ENCODE measurements at places on chromosomes 16 and 17.

- DNase-seq, result peak; percentile 84
Measured at GRCh38 chr17:72204742-72205141, 83.9 kb downstream of the SOX9 start.

DNA sequence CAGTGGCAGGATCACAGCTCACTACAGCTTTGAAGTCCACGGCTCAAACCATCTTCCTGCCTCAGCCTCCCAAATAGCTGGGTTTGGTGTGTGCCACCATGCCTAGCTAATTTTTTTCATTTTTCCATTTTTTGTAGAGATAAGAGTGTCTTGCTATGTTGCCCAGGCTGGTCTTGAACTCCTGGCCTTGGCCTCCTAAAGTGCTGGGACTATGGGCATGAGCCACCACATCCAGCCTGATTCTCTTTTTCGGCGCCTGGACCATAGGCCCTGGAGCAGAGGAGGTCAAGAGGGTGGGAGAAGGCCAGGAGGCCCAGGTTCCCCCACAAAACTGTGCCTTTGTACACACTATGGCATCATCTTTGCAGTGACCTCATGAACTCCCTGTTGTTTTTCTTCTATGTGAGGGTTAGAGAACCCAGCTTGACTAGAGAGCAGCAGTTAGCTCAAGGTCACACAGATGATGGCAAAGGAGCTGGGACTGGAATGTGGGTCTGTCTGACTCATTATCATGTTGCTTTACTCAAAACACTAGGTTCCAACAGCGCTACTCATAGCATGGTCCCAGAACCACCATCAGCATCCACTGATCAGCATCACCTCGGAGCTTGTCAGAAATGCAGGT, 16.3 kb downstream of the SCN4A start:
- DNase-seq, result no peak

DNA sequence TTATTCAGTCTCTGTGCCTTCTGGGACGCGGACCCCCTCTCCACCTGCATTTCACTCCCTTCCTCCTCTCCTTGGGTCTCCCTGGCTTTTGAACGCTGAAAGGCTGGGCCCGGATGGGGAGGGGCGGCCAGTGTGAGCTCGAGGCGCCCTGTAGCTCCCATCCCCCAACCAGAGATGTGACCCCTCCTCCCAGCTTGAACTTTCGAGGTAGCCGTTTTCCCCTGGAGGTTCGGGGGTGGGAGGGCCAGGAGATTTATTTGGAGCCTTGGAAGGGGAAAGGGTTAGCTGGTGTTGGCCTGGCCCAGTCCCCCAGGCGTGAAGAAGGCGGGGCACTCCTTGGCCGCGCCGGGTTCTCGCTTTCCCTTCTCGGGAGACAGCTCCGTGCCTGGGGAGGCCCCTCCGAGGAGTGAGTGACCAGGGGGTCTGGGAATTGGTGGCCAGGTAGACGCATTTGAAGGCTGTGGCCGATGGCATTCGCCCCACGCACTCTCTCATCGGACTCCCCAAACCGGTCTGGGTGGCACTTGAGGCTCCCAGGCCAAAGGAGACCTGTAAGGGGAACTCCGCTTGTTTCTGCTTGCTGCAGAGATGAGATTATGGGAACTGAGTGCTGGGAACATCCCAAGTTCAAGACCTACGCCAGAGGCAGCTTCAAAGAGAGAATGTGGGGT, 942 bp downstream of the LDAF1 start:
- peak; percentile 20 for DNase-seq

DNA sequence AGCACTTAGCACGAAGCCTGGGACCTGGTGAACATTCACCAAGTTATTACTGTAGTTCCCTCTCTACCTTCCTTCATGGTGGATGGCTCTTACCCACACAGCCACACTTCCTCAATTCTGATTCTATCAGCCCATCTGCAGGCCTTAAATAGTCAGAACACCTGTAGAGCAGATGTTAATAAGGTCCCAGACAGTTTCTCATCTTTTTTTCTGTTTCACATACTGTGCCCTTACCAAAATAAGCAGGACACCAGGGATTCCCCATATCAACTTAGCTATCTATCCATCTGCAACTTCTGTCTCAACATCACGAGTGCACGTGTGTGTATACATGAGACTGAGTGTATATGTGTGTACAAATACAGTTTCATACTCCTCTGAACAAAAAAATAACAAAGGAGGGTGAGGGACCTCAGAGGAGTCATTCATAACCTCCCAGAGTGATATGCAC, 2.8 kb downstream of the RECQL5 start:
- no peak for DNase-seq

- DNase-seq, result no peak
Measured at GRCh38 chr16:82753821-82754220, 127.1 kb downstream of the CDH13 start.

GRCh38 chr16:73521499-73521898, 473.6 kb upstream of the ZFHX3 start:
- no peak for DNase-seq

DNA sequence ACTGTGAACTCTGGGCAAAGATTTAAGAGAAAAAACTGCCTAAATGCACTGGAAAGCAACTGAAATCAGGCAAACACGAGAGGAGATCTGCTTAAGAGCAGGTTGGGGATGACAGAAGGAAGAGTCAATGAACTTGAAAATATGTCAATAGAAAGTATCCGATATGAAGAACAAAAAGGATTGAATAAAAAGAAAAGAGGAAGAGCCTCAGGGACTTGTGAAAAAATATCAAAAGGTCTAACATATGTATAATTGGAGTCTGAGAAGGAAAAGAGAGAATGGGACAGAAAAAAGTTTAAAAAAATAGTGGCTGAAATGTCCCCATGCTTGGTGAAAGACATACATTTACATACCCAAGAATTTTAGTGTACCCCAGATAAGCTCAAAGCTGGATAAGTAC, 195.5 kb downstream of the COPRS start:
- DNase-seq, result peak; percentile 8

- peak; percentile 97 for DNase-seq
Measured at GRCh38 chr17:1005361-1005946, 8.5 kb downstream of the TIMM22 start.

GRCh38 chr16:68356249-68356918, 45.6 kb downstream of the PRMT7 start:
- no peak for DNase-seq

DNA sequence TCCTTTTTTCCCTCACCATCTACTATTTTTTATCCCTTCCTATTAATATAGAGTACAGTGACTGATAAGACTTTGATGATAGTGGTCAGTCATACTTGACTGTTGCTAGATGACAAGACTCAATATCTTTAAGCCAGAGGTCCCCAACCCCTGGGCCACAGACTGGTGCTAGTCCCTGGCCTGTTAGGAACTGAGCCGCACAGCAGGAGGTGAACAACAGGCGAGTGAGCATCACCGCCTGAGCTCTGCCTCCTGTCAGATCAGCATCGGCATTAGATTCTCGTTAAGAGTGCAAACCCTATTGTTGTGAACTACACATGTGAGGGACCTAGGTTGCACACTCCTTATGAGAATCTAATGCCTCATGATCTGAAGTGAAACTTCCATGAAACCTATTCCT, 341.3 kb downstream of the BCAS3 start:
- DNase-seq, result no peak

- DNase-seq, result no peak
Measured at GRCh38 chr17:57011491-57012015, 33.6 kb downstream of the SCPEP1 start.

- DNase-seq, result peak; percentile 74
Measured at GRCh38 chr17:75131278-75132017, at the start of gene NT5C. NT5C (minus strand) TSS chr17:75131742; CDS start chr17:75131707, 35 bp downstream.

DNA sequence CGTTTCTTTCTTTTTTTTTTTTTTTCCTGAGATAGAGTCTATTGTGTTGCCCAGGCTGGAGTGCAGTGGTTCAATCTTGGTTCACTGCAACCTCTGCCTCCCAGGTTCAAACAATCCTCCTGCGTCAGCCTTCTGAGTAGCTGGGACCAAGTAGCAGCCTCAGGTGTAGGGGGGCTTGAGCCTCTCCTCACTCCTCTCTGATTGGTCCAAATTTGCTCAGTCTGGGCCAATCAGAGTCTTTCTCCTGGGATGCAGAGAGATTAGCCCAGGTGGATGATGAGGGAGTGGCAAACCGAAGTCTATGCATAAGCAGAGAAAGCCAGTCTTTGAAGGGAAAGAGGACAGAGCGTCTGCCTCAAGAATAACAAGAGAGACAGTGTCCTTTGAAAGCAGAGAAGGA, 99.0 kb downstream of the BMERB1 start:
- DNase-seq, result peak; percentile 38

DNA sequence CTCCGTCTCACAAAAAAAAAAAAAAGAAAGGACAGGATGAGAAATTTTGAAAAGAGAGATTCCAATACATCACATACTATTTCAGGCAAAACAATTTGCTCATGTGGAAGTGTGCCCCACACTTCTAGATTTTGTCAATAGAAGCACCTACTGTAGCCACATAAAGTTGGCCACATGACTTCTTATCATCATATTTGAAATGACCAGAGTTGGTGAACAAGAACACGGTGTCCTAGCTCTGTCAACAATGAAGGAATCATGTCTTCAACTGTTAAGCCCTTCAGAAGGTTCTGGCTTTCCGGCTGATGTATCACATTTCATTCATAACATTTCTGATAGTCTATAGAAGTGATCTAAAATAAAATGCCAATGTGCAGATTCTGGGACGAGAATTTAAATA, 534.5 kb downstream of the TMEM114 start:
- no peak for DNase-seq

DNA sequence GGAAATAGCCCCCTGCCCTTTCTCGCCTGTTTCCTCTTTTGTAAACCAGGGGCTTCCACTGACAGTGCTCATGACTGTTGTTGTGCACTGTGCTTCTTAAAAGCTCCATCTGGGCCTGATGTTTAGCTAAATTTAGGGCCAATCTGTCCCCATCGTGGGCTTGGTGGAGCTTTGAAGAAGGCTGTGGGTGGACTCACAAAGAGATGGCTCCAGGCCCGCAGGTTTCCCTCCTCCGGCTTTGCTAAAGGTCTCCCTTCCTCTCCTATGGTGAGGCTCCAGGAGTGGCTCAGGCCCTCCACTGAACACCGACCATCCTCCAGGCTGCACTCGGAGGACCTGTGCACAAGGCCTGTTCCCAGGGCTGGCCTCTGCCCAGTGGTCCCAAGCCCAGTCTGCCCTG, 30.2 kb upstream of the XPO6 start:
- no peak for DNase-seq

DNA sequence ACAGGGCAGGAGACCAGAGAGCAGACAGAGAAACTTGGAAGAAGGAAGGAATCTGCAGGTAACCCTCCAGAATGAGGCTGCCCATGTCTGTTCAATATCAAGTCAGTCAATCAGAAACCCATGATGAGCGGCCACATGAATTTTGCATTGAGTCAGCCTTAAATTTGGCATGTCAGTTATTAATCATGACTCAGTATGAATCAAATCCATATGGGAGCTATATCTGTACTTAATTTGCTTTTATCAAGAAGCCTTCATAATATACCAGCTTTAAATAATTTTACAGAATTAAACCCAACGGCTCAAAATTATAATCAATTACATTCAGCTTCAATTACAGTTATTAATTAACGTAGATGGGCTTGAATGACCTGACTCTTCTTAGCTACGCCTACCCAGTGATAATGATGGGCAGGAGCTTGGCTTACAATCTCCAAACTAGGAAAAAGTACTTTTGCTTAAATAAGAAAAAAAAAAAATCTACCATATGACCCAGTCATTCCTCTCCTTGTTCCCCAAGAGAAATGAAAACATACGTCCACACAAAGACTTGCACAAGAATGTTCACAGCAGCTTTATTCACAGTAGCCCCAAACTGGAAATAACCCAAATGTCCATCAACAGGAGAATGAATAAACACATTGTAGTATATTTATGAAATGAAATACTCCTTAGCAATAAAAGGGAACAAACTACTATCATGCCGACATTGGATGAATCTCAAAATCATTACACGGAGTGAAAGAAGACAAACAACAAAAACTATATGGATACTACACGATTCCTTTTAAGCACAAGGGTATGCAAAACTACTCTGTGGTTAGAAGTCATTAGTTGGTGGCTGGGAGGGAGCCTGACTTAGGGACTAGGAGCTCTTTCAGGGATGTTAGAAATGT, 48.6 kb downstream of the SLC39A11 start:
- DNase-seq, result peak; percentile 42

GRCh38 chr16:88103581-88104188, 152.5 kb downstream of the BANP start:
- no peak for DNase-seq

DNA sequence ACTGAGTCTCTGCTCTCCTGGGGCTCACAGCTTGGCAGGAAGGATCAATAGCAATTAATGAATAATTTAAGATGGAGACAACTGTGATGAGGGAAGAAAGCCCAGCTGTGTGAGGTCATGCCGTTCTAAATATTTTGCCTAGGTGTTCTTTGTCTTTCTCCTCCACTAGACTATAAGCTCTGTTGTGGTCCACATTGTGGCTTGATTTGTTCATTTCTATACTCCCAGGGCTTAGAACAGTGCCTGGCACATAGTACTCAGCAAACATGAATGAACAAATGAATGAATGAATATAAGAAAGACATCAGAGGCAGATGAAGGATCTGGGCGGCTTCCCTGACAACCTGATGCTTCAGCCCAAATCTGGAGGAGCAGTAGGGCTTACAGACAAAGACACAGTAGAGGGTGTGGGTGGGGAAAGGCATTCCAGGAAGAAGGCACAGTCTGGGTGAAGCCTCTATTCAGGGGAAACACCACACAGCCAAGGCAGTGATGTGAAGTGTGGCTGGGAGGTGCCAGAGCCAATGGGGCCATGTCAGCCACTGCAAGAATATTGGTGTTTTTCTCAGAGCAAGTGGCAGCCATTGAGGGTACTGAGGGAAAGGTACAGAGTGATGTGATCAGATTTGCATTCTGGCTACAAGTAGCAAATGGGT, 8.3 kb downstream of the CDH13 start:
- DNase-seq, result no peak

GRCh38 chr17:30316736-30317135, 17.1 kb downstream of the TMIGD1 start:
- DNase-seq, result no peak

- DNase-seq, result no peak
Measured at GRCh38 chr17:40645943-40646342, 1.7 kb downstream of the SMARCE1 start.
